Right kidney (tissue), 9 donors: ENCODE measurements at places on chromosomes 2 and 18.
A peak's percentile ranks its signal among the peaks of the same experiment; 100 is the strongest.

DNA sequence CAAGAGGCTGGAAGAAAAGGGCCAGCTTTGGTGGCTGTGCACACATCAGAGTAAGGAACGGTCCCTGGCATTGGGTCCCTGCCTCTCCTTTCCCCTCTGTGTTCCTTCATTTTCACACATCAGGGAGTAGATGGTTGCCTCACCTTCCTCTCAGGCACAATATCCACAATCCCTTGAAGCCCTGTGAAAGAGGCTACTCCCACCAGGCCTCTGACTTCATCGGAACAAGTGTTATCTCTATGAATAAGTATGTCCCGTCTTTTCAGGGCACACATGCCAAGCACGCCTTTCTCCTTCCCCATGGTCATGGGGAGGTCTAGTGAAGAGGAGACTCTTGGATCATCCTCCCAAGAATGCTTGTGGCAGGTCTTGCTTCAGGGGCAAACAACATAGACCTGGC lies 61.2 kb upstream of the LMAN1 start:
- DNase-seq, result no peak

- no peak for DNase-seq
These were observed at the start of gene HK2 for GRCh38 chr2:74833418-74834233. TSS of gene HK2 (plus strand) at chr2:74834127. CDS start at chr2:74834581, 454 bp downstream.

GRCh38 chr2:181073896-181074295 lies 93.5 kb downstream of the UBE2E3 start:
- DNase-seq, result no peak

GRCh38 chr2:441258-442022 lies 153.5 kb upstream of the ALKAL2 start:
- no peak for DNase-seq

DNA sequence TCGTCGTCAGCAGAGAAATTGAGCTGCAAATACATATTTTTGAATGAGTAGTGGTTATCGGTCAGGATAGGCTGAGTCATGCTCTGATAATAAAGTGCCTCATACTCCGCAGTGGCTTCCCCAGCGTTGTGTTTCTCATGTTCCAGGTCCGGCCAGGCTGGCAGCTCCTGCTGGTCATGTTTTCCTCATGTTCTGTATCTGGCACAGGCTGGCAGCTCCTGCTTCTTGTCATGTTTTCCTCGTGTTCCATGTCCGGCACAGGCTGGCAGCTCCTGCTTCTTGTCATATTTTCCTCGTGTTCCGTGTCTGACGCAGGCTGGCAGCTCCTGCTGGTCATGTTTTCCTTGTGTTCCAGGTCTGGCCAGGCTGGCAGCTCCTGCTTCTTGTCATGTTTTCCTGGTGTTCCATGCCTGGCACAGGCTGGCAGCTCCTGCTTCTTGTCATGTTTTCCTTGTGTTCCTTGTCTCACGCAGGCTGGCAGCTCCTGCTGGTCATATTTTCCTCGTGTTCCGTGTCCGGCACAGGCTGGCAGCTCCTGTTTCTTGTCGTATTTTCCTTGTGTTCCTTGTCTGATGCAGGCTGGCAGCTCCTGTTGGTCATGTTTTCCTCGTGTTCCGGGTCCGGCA lies 148.9 kb downstream of the ATP9B start:
- DNase-seq, result no peak

DNA sequence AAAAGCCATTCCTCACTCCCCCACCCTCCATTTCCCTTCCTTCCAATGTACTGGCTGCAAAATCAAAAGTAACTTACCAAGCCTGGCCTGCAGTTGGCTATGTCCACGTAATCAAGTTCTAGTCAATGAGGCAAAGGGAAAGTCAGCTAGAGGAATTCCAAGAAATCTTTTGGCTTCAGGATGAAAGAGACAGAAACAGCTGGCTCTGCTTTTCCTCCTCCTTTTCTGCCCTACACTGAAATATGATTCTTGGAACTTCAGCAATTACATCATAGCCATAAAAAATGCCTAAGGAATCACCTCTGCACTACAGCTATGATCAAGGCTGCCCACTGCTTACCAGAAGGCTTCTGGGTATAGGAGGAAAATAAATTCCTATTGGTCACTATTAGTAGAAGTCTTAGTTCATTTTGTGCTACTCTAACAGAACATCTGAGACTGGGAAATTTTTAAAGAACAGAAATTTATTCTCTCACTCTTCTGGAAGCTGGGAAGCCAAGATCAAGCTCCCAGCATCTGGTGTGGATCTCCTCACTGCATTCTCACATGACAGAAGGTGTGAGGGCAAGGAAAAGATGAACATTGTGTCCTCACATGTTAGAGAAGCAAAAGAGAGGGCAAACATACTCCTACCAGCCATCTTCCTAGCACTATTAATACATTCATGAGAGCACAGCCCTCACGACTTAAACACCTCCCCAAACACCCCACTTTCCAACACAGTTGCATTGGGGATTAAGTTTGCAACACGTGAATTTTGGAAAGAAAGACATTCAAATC lies 219.9 kb downstream of the TMX3 start:
- peak; percentile 22 for DNase-seq

GRCh38 chr2:95260028-95261023 lies 13.9 kb upstream of the PROM2 start:
- no peak for DNase-seq

GRCh38 chr2:144201868-144202468 lies 318.0 kb downstream of the ZEB2 start:
- no peak for DNase-seq

- no peak for DNase-seq
These were observed 150.5 kb upstream of the XPO1 start for GRCh38 chr2:61688369-61689334.

GRCh38 chr2:197297772-197298318 lies 12.7 kb downstream of the ANKRD44 start:
- DNase-seq, result no peak
